NCI-H1417 (cell line): ENCODE measurements at places on chromosomes 4 and X.
A peak's percentile ranks its signal among the peaks of the same experiment; 100 is the strongest.

GRCh38 chr4:41427306-41427882 is 110.6 kb upstream of the LIMCH1 start:
- no peak for DNase-seq

- DNase-seq, result peak; percentile 83
These were observed 100.1 kb downstream of the CEP135 start for GRCh38 chr4:56048702-56049431.

DNA sequence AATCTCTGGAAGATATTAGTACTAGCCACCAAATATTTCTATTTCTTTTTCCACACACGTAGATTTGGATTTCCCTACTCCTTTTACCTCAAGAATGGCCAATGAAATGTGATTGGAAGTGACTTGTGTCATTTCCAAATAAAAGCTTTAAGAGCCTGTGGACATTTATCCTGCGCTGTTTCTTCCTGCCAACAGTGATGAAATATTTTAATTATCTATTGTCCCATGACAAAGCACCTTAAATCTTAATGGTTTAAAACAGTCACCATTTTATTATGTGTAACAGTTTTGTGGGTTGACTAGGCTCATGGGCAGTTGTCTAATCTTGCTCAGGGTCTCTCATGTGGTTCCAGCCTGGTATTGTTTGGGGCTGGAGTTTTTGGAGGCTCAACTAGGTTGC is 3.5 kb upstream of the PGRMC2 start:
- DNase-seq, result no peak

DNA sequence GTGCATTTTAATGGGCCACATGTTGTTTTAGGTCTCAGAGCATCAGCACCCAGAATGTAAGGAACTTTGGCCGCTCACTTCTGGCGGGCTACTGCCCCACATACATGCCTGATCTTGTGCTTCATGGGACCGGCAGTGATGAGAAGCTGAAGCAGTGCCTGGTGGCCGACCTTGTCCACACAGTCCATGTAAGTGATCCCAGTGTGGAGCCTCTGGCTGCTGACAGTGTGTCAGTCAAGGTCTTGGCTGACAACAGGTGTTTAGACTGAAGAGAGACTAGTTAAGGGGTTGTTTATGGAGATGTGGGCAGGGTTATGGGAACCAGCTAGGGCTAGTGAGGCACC is 101.4 kb downstream of the FNIP2 start:
- no peak for DNase-seq

DNA sequence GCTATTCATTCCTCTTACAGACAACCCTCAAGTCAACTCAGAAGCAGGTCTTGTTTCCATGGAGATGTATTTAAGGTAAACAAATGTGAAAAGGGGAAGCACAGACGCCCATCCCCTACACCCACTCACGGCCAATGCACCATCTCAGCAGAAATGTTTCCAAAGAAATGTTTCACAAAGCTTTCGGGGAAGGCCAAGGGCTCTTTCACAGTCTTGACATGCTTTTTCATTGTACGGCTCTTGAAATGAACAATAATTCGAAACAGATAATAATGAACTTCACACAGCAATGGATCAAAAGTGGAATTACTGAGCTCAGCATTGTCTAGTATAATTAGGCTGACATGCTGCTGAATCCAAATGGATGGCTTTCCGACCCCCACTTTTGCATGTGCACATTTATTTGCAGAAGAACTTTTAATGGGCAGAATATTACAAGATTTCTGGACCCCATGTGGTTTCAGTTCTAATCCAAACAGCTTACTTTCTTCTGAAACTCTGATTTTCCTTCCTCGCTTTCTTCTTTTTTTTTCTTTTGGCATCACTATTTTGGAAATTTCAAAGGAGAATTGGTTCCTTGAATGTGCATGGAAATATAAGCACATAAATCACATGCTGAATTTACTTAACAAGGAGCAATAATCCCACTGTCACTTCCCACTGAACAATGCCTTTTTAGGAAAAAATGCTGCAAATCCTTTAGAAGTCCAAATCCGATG is 160.9 kb downstream of the SMIM20 start:
- DNase-seq, result peak; percentile 8

- no peak for DNase-seq
These were observed 40.1 kb downstream of the NUDT11 start for GRCh38 chrX:51456246-51456645.

DNA sequence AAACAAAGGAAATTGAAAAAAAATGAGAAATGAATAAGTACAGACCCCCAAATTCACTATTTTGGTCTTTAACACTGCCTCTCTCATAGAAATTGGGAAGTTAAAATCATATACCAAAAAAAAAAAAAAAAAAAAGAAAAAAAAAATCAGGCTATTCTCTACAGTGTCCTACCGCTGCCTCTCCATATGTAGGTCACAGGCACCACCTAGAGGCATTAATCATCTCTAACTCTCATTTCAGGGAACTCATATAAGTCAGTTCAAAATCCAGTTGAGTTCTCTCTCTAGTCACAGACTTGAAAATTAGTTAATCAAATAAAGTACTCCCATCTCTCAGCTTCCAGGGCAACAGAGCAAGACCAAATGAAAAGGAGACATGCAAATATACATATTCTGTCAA is 47.9 kb downstream of the COX18 start:
- DNase-seq, result peak; percentile 4

- no peak for DNase-seq
These were observed 25.6 kb downstream of the ZDHHC9 start for GRCh38 chrX:129818123-129818522.

GRCh38 chr4:126051689-126052424 is 737.1 kb downstream of the FAT4 start:
- no peak for DNase-seq

DNA sequence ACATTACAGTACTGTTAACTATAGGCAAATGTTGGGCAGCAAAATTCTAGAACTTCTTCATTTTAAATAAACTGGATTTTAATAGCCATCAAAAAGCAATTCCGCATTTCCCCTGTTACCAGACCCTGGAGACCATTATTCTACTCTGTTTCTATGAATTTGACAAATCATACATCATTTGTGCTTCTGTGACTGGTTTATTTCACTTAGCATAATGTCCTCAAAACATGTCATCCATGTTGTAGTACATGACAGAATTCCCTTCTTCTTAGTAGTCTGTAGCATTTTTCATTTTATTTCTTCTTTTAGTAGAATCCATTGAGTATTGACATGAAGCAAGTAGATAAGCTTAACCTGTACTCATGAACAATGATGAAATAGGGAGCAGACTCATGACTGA is 59.4 kb upstream of the PPP4R3C start:
- no peak for DNase-seq

- DNase-seq, result no peak
These were observed 25.8 kb upstream of the PLA2G12A start for GRCh38 chr4:109755656-109756055.

- DNase-seq, result no peak
These were observed 113.0 kb downstream of the MMRN1 start for GRCh38 chr4:90007494-90008167.

DNA sequence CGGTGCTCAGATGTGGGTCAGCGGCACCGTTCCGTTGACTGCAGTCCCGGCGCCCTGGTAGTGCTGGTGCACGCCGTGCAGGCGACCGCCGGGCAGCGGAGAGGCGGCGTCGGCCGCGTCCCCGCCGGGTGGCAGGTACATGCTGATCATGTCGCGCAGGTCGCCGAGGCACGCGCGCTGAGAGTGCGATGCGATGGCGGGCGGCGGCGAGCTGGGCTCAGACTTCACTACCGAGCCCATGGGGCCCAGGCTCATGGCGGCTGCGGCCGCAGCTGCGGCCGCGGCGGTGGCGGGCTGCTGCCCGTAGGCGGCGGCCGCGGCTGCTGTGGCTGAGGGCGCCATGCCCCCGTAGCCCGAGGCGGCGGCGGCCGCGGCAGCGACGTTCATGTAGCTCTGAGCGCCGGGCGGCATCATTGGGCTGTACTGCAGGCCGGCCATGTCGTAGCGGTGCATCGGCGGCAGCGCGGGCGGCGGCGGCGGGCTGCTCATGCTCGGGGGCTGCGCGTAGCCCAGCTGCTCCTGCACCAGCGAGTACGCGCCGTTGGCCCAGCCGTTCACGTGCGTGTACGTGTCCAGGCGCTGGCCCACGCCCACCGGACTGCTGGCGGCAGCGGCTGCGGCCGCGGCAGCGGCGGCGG is 1.0 kb downstream of the SOX3 start:
- no peak for DNase-seq

DNA sequence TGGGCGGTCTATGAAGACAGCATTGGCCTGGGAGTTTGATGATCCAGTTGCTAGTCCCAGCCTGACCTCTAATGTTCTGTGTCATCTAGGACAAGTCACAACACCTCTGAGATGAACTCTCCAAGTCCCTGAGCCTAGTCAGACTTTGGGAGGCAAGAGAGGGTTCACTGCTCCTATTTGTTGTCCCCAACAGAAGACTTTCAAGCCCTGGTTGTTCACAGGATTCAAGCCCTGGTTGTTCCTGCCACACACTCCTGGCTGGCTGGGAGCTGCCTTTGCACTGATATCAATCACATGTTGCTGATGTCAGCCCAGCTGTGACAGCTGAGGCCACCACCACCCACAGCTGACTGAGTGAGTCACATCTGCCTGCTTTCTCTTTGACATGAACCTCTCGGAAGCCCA is 253.2 kb upstream of the RASGEF1B start:
- peak; percentile 55 for DNase-seq

DNA sequence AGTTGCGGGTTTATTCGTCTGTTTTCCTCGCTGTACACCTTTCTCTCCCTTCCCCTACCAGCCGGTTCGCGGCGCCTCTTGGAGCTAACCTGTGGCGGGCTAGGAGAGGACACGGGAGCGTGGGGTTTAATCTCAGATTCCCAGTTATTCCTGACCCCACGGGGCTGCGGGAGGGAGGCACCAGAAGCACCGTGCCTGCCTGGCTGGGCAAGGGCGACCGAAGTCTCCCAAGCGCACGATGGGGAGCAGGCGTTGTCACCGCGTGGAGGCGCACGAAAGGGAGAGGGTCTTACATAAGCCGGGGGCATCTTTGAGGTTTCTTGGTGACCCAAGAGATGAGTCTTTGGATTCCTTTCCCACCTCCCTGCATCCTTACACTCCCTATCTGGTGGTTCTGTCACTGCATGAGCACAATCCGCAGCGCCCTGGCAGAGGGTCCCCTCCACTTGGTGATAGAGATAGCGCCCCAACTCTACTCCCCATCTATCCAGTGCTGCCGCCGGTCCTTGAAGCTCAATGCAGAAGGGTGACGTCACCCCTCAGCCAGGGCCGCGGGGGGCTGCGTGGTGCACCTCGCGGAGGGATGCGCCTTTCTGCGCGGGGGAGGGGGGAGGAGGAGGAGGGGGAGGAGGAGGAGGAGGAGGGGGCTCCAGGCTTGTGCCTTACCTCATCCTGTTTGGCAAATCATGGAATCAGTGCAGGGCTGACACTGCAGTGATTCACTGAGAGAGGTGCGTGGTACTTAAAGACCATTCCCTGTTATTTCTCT is 793 bp downstream of the TSPAN7 start:
- DNase-seq, result no peak

- DNase-seq, result no peak
These were observed 75.4 kb downstream of the TMEM131L start for GRCh38 chr4:153541456-153542096.

- no peak for DNase-seq
These were observed 4.5 kb downstream of the CBR4 start for GRCh38 chr4:169005453-169006099.

DNA sequence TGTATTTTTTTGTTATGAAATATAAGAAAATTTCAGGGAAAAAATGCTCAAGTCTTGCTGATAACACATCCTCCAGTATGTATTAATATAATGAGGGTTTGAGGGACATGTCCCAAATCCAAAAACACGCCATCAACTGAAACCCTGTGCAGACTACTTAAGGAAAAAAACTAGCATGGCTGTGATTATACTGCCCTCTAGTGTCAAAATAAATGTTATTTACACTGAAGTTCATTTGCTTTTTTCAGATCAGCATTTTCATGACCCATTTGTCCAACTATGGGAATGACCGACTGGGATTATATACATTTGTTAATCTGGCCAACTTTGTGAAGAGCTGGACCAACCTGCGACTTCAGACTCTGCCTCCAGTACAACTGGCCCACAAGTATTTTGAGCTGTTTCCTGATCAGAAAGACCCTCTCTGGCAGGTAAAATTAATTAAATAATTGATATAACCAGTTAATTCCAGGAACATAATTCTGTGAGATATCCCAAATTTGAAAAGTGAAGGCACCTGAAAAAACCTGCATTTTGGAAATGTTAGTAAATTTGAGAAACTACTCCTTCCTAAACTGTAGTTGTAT is 128.5 kb downstream of the PRSS12 start:
- DNase-seq, result peak; percentile 18

DNA sequence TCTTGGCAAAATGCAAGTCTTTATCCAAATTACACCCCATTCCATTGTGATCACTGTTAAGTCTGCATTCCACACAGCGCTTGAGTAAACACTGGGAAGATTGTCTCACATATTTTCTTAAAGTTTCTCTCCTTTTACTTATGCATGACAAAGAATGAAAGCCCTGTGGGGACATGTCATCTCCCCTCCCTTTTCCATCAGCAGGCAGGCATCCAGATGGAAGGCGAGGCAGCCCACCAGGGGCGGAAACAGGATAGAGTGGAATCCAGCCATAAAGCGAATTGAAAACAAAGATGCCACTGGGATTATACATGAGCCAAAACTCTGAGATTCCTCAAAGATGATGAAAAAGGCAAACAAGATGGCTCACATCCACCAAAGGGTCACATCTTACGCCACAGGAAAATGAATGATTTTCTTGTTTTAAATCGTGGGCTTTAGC is 78.2 kb downstream of the AFAP1 start:
- DNase-seq, result no peak

DNA sequence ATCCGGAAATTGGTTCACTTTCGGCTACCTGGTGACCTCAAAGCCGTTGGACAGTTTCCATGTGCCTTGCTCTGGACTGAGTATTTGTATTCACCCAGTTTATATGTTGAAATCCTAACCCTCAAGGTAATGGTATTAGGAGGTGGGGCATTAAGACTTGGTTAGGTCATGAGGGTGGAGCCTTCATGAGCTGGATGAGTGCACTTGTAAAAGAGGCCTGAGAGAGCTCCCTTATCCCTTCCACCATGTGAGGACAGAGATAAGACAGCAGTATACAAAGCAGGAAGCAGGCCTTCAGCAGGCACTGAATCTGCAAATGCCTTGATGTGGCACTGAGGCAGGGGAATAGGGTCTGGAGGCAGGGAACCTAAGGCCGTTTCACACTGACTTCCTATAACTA is 5.3 kb upstream of the OPHN1 start:
- DNase-seq, result no peak

DNA sequence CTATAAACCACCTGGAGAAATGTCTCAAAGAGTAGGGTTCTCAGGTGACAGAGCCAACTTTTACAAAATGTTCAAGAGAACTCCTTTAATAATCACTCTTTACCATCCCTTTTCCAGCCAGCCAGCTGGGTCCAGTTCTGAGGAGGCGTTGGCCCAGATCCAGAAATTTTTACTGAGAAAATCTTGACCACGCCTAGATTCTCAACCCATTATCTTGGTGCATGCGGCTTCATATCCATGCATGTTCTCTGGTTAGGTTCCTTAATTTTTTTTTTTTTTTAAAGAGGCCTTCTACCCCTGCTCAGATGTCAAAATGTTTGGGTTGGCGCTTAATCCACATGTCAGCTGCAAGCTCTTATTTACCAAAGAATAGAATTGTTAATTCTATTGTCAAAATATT is 12.0 kb upstream of the MAP7D2 start:
- DNase-seq, result no peak

GRCh38 chrX:71872542-71873458 is 37.8 kb upstream of the NHSL2 start:
- no peak for DNase-seq
